Mesangial cell (primary cell): ENCODE measurements at places on chromosomes 2 and 18. TPM values are rescaled to one million over a fixed set of nuclear protein-coding genes. Genes with fewer than 3 reads are reported as not detected.

The GTF3C2 gene
- total RNA-seq = 44.4 and 49.5 TPM in 2 replicates

The BARD1 gene
- total RNA-seq = 4.3 and 13.9 TPM in 2 replicates

The MAB21L4 gene
- total RNA-seq = not detected in 2 replicates

The ARHGEF4 gene
- 1.1 and 4.4 TPM in 2 replicates for total RNA-seq

The PROM2 gene
- total RNA-seq = under 0.01 and 1.0 TPM in 2 replicates

The GALR1 gene
- total RNA-seq = not detected in 2 replicates
